ENCODE measurements at places on chromosomes 2 and 18.

- no peak for DNase-seq
Measured at GRCh38 chr2:233492078-233492477, 74.5 kb downstream of the USP40 start.

DNA sequence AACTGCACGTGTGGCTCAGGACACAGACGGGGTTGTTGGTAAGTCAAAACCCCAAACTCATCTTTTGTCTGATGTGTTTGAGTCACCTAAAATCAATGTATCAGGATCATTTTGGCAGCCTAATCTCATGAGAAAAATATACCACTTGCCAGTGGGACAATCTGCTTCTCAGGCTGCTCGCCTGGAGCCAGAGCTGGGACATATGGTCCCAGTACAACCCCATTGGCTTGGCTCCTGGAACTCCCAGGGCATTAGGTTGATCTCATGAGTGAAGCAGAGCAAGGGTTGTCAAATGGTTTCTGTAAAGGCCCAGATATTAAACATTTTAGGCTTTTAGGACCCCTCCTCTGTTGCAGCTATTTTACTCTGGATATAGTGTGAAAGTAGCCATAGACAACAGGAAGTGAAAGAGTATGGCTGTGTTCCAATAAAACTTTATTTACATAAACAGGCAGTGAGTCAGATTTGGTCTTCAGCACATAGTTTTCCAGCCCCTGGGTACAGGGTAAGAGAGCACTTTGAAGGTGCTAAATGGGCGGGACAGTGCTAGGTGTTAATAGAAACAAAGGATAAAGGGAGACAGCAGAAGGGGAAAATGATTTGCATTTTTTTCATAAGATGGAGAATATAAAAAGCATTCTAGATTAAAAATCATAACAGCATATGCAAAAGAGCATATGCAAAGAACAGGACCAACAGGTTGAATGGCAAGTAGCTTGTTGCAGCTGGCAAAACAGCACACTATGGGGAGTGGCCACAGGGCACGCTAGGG lies 290.8 kb downstream of the KCNS3 start:
- DNase-seq: no peak

DNA sequence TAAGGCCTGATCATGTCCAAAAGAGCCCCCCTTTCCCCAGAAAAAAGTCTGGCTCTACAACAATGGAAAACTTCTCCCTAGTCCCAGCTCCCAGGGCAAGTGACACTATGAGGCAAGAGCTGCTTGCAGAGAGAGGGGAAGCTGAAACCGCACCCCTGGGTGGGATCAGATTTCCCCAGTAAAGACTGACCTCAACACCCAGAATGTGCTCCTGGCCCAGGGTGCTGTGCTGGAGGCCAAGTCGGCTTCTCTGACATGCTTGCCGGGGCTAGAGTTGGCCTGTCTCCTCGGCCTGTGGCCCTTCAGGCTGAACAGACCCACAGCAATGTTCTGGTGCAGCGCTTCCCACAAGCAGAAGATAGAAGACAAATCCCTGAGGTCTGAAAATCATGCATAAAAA lies 18.4 kb upstream of the ST8SIA3 start:
- no peak for DNase-seq

DNA sequence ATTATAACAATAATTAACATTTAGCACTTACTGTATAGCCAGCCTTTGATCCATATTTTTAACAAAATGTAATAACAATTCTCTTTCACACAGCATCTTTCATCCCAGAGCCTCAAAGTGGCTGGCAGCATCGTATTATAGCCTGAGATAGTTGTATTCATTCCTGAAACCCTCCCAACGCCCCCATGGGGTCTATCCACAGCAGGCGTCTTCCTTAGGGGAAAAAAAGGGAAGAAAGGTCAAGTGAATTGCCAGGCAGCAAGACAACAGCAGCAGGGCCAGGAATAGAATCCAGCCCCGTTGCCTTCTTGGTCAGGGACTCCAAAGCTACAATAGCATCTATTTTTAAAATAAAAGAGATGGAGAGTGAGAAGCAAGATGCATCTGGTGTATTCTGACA lies 424.4 kb upstream of the ID2 start:
- no peak for DNase-seq

DNA sequence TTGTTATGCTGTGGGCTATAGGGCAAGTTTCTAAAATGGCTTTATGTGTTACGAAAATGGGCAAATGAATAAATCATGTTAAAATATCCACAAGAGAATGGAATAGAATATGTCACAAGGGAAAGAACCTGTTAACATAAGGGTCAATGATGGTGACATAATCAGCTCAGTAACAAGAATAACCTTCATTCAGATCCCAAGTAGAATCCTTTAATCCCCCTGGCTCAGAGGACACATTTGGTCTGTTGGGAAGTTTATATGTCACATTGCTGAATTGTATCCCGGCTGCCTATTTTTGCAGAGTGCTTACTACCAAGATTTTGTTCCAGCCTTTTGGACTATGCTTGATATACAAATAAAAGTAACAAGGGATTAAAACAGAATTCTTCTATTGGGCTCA lies 13.1 kb upstream of the LGALSL start:
- DNase-seq: no peak

- DNase-seq: no peak
Measured at GRCh38 chr2:192004188-192004963, 157.5 kb upstream of the CAVIN2 start.

GRCh38 chr18:12014521-12015415 lies 33.5 kb downstream of the IMPA2 start:
- DNase-seq: no peak

DNA sequence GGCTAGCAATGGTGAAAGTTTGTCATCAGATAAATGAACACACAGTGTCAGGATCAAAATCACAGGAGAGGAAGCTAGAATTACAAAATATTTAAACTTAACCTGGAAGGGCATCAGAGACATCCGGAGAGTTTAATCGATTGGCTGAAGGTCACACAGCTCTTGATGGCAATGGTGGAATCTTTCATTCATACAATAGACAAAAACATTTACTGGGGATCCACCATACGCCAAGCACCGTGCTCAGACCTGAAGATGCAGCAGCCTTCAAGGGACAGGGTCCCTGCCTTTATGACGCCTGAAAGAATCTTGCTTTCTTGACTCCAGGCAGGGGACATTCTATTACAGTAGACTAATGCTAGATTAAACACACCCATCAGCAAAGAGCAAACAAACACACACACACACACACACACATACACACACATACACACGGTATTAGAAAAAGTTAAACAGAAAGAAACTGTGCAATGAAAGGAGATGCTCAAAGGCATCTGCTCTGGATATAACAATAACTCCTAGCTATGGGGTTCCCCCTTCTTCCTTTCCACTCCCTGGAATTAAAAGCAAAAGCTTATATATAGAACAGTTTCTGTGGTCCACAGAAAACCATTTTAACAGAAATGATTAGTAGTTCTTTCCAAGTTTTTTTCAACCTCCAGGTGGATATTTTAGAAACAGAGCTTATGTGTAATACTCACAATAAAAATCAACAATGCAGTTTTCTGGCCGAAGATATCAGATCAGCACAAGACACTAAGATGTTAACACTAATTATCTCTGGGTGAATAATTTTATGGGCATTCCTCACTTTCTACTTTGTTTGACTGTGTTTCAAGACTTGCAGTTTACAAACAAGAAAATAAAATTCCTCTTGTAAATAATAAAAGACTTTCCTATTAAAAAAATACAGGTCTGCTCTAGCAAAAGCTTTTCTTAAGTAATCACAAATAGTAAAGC lies 151.7 kb downstream of the ANKRD44 start:
- DNase-seq: no peak

DNA sequence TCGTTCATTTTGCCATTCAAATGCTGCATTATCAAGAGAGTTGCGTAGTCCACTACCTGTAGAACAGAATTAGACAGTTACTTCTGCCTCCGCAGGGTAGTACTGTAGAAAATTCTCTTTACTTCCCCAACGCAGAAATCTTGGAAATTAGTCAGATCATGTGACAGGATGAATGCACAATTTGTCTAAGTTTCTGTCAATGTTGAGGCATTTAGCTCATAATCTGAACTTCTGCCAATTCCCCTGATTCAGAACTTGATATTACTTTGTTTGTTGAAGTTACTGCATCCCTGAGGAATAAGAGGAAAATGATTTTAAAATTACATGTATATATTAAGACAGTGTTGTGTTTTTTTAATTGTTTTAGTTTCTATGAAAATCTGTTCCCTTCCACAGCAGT lies 83.4 kb downstream of the TTC27 start:
- DNase-seq: no peak

DNA sequence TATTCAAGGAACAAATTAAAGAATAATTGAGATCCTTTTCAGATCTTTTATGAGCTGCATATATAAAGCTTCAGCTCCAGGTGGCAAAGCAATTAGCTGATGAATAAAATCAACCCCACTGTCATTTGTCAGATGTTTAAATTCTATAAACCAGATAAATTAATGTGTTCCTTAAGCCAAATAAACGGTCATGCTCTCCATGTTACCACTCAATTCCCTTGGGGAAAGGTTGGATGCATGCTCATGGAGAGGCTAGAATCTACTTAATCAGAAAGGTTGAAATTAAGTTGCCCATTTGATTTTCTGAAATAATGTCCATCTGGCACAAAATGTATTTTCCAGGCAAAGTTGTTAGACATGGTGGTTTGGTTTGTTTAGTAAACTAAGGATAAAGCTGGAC lies 282.5 kb upstream of the SPRED2 start:
- DNase-seq: no peak

DNA sequence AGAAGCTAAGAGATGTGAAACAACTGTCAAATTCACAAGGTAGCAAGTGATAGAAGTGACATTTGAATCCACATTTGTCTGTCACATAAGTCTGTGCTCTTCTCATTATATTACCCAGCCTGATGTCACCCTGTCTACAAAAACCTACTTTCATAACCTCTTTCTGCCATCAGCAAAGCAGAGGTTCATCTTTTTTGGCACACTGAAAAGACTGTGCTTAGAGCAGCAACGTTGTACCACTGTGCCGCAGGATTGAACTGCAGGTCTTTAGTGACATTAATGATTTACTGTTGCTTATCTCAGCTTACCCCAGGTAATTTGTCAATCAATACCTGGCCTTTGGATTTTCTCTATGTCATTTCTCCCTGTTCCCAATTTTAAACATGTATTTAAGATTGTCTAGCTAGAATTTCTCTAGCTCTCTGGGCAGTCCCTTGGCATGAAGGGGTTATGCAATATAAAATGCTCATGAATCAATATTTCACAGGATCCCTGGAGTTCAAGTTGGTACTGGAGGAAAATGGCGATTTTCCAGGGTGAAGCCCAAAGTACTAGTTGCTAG lies 31.4 kb upstream of the TDRD15 start:
- no peak for DNase-seq

DNA sequence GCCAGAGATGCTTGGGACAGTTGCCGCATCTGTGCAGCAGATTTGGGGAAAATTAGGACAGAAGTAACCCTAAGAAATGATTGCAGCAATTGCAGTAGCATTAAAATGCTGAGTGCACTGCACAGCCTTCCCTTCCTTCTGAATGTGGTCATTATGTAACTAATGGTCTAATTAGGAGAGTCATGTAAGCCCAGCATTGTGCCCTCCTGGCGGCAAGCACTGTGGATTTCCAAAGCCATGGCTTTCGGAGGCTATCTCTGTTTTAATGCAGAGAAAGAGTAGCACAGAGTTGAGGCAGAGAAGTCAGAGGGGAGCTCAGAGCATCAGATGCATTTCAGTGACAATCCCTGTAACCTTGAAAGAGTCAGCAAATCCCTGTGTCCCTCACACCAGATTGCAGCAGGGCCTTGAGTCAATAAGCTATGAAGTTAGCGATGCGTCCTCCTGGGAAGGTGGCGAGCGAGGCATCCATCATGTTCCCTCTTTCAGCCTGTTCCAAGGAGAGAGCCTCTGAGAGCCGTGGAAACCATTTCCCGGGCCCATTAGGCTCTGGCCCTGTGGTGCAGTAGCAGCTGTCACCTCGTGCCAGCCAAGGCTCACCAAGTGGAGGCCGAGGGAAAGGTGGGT lies 307.2 kb downstream of the FBXO15 start:
- no peak for DNase-seq

DNA sequence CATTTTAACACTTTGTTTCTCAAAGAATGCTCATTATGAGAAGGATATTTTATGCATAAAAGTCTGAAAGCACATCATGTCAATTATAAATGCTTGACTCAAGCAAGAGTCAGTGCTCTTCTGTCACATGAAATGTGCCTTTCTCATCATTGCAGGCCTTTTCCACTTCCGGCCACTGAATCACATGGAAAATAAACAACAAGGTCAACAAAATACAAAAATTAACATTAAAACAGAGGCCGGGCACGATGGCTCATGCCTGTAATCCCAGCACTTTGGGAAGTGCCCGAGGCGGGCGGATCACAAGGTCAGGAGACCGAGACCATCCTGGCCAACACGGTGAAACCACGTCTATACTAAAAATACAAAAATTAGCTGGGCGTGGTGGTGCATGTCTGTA lies 480.6 kb downstream of the SPAG16 start:
- no peak for DNase-seq

DNA sequence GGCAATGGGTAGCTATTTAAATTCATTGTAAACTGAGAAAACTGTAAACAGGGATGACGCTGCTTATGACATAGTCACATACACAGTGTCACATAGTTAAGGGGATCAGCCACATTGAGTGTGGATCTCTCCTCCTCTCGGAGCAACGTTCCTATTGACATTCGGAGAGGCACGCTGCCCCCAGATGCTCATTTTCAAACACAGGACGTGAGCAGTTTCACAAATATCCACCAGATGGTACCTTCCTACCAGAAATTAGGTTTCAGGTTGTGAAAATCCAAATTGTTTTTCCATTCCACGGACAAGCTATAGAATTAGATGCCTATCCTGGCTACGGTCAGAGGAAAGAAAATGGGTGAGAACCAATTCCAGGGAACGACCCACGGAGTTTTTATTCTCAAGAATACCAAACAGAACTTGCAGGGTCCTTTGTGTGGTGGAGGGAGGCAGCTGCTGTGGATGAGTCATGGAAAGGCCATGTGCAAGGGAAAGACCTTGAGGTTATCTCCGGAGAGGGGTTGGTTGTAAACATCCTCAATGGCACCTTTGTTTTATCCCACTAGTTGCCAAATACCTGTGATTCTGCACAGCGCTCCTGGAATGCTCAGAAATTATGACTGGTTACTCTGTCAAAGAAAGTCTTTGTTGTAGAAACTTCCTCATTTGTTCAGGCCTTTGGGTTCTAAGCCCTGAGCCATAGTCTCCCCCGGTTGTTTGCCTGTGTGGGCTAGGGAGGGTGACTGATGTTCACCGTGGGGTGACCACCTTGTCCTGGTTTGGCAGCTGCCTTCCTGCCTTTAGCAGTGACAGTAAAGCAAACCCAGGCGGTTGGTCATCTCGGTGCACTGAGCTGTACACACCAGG lies 88.0 kb downstream of the ACTR3 start:
- DNase-seq: no peak

DNA sequence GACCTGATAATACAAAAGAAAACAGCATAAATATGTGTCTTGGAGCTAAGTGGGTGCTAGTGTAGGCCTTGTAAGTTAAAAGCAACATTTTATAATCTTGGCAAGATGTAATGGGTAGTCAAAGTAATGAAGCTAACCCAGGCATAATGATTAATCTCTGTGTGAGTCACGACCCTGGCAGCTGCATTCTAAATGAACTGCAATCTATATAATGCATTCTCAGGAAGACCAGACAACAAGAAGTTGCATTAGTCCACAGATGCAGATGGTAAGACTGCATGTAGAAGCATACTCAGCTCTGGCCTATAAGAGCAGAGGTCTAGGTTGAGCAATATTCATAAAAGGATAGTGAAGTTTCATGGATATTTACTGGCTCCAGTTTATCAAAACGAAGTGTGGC lies 85.6 kb upstream of the ETAA1 start:
- DNase-seq: no peak
